ENCODE measurements at places on chromosomes 3 and 15.

DNA sequence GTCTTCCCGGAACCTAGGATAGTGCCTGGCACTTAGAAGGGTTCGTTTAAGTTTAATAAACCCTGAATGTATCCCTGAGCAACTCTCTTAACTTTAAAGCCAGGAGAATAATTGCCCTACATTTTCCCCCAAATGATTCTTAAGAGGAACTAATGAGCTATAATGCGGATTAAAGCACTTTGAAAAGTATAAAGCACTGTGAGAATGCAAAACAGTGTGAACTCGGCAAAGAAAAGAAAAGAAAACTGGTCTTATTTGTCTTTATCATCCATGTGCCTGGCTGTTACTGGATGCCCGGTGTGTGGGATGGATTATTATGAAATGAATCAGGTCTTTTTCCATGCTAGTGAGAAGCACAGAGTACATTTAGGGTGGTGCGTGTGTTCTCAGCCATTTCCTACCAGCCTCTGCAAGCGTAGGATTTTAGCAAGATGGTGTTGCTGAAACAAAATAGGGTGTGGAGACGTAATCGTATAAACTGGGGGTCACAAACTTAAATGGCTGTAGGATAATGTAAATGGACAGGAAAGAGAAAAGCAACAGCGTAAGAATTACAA, 983 bp downstream of the KBTBD12 start:
- DNase-seq, result no peak

DNA sequence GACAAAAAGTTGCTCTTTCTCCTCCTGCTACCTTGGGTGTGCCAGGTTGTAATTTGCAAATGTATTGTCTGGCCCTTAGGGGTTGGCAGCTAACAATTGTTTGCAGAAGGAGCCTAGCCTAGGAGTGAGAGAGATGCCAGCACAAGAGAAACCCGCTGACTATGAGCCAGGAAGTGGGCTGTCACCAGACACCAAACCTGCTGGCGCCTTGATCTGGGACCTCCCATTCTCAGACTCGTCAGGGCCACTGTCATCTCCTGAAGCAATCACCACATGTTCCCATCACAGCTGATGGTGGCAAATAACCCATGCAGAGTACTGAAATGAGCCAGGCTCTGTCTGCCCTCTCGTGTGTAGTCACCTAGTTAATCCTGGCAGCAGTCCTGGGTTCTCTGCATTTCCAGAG, 406.4 kb upstream of the NPAP1 start:
- DNase-seq, result no peak

GRCh38 chr3:18010001-18010400, 267.6 kb upstream of the TBC1D5 start:
- DNase-seq, result no peak

DNA sequence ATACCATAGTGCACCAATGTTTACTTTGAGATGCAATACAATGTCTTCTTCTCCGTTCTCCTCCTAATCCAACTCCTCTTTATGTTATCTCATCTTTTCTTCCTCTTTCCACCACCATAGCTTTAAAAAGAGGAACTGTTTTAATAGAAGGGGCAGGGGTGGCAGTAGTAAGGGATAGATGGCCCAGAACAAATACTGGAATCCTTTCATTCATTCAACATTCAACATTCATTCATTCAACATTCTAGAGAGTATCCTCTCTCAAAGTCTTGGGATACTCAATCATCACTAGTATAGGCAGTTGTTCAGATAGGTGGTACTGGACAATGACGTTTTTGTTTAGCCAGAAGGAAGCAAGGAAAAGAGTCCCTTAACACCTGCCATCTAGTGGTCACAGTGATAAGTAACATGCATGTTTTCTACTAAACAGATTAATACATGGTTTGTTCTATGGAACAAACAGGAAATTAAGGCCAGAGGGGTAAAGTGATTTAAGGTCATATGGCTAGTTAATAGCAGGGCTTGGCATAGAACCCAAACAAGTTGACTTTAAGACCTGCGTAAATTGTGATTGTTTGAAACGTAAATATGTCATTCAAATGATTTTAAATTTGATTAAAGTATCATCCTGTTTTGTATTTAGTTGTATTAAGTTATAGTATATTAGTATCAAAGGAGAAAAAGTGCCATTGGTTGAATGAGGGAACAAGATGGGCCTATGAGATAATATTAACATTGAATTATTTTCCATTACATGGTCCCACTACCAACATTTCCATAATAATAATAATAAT, 26.9 kb upstream of the EHHADH start:
- no peak for DNase-seq

GRCh38 chr3:170128977-170129431, 52.5 kb downstream of the PHC3 start:
- no peak for DNase-seq

DNA sequence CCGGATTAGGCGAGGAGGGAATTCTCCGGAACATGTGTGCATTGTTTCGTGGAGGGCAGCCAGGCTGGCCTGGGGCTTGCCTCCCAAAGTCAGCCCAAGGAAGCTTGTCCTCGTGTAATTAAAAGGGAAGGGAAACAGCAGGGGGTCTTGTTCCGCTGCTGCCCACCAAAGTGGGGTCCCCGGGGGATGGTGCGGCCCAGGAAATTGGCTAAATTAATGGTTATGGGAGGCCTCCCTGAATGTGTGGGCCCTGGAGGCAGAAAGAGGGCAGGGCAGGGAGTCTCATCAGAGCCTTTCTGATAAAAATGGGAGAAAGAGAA, 118.1 kb downstream of the OPA1 start:
- no peak for DNase-seq

DNA sequence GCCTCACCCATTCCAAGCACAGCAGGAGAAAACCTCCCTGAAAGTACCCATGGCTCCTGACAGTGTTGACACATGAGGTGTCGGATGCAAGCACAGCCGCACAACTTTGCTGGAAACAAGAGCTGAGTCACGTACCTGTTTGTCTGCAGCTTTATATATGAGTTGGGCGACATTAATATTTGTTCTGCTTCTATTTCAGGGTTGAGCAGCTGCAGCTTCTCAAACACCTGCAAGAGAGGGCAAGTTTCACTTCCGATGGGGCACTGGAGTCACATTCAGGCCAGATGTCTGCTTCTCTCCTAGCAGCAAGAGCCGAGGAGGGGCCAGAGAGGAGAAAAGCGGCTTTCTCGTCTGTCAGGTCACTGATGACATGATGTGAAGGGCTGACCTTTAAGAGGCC, 88.0 kb downstream of the NUP210 start:
- DNase-seq, result no peak

DNA sequence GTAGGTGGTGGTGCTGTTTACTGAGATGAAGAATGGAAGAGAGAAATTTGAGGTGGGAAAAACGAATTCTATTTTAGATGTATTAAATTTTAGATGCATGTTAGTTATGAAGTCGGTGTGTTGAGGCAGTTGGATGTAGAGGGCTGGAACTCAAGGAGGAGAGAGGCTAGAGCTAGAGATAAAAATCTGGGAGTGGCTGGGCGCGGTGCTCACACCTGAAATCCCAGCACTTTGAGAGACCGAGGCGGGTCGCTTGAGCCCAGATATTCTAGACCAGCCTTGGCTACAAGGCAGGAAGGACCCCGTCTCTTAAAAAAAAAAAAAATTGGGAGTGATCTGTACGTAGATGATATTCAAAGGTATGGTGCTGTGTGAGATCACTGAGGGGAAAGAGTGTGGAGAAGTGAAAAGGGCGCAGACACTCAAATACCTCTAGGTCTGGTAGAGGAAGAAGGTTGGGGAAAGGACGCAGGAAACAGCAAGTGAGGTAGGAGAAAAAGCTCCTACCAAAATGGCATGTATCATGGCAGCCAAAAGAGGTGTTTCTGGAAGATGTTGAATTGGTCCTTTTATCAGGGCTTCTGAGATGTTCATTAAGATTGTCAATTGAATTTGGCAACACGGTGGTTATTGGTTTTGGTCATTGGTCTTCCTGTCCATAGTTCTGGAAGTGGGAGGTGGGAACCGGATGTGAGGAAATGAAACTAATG, 1.8 kb downstream of the YEATS2 start:
- no peak for DNase-seq

GRCh38 chr3:129184396-129184657, 631 bp upstream of the CNBP start:
- DNase-seq, result no peak

GRCh38 chr3:16145176-16145575, 29.3 kb upstream of the GALNT15 start:
- DNase-seq, result no peak

- no peak for DNase-seq
Observed at GRCh38 chr3:3851621-3852323, 52.5 kb downstream of the LRRN1 start.

- DNase-seq, result no peak
Observed at GRCh38 chr3:159787794-159788205, 200.8 kb upstream of the IL12A start.

DNA sequence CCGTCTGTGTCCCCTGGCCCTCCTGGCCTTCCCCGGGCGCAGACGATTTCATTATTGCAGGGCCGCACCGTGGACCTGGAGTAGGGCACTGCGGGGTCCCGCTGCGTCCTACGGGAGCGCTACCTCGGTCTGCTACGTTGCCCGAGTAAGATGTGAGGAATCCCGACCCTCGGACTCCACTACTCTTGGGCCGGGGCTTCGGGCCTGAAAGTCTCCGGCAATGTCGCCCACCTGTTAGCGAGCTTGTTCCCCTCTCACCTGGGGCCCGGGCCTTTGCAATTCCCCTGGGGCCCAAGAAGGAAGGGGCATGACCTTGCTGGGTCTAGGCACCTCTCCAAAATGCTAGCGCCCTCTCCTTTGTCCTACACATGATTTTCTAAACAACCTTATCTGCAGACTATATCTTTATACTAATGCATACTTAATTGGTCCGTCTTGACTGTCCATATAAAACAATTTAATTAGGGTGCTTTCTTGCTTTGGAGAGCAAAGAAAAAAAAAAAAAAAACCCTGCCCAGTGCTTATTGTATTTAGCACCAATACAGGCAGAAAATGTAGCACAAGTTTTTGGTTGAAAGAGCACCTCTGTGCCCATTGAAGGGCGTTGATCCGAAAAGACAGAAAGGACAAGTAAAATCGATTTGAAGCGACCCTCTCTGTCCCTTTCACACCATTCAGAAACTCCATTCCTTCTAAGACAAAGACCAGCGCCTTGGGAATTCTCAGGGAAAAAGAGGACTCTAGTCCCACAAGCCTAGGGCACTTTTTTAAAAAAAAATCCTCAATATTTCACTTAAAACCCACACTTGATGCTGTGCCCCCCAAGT, 7.0 kb upstream of the NR2F2 start:
- DNase-seq, result no peak

DNA sequence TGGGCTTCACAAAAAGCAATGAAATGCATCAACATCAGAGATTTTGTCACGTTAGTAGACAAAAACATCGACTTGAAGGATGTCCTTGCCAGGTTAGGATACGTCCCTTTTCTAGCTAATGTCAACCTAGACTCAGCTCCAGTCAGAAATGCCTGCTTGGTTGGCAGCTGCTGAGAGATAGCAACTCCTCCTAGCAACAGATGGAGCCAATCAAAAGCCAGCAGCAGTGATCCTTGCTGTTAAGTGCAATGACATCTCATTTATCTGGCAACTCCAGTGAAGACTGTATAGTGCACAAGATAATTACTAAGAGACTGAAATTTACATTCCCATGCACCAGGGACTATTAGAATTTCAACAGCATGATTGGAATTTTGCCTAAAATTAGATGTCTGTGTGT, 424.1 kb downstream of the FGF12 start:
- no peak for DNase-seq

GRCh38 chr15:91490211-91490610, 363.3 kb upstream of the SLCO3A1 start:
- no peak for DNase-seq

- DNase-seq, result no peak
Observed at GRCh38 chr3:89246326-89246725, 138.9 kb downstream of the EPHA3 start.

All from activated CD4-positive, alpha-beta T cell treated with anti-CD3 and anti-CD28 coated beads for 24 hours (primary cell).